ENCODE measurements at places on chromosomes 1 and 21.
A peak's percentile ranks its signal among the peaks of the same experiment; 100 is the strongest.

DNA sequence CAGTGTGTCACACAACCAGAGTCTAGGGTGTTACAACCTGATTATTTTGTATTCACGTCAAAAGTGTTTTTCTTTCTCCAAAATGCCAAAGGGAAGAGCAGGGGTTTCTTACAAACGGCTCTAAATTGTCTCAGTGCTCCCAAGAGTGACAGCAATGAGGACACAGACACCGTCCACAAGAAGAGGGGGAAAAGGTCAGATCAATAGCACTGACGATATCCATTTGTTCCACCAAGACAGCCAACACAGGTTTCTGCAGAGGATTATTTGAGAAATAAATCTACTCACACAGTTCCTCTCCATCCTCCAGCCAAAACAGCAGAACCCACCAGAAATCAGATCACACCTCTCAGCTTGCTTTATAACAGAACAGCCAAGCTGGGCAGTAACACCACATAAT lies 193.9 kb downstream of the SEC16B start:
- no peak for DNase-seq

DNA sequence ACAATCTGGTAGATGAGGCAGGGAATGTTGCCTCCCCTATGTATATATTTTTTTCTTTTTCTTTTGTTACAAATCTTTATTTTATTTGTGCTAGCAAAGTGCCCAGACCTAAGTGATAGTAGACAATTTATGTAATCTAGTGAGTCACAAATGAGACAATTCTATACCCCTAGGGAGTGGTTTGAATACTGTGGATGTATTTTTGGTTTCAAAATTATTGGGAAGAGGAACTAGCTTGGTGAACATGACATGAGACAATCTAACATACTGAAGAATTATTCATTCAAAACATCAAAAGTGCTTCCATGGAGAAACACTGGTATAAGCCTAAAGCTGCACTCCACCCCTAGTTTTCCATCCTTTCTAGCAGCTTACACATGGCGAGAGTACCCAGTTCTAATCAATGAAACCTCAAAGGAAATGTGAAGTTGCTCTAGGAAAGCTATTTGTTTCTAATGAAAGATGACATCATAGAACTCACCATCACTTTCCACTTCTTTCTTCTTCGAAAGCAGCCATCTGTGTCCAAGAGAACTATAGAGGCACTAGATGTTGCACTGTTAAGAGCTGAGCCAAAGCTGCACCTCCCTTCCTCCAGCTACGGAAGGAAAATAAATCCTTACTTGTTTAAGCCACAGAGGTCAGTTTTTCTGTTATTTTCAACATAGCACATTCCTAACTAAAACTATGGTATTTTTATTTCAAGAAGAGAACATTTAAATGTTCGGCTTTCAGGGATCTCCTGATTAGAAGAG lies 764.6 kb downstream of the LTN1 start:
- no peak for DNase-seq

DNA sequence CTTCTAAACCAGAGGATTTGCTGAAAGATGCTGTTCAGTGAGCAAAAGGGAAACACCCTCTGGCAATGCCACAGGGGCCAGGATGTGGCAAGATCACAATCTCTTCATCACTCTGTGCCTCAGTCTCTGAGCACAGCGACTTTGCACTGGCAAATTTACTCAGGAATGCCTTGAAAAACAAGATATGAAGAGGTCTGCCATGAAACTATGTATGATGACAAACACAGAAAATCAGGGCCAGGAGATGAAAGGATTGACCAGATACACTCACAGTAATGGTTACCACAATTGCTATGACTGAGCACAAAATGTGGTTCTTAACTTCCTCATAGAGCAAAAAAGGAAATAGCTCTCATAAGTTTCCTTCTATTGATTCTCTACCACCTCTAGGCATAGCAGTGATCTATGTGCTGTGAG lies 5.8 kb downstream of the TTC13 start:
- peak; percentile 17 for DNase-seq

DNA sequence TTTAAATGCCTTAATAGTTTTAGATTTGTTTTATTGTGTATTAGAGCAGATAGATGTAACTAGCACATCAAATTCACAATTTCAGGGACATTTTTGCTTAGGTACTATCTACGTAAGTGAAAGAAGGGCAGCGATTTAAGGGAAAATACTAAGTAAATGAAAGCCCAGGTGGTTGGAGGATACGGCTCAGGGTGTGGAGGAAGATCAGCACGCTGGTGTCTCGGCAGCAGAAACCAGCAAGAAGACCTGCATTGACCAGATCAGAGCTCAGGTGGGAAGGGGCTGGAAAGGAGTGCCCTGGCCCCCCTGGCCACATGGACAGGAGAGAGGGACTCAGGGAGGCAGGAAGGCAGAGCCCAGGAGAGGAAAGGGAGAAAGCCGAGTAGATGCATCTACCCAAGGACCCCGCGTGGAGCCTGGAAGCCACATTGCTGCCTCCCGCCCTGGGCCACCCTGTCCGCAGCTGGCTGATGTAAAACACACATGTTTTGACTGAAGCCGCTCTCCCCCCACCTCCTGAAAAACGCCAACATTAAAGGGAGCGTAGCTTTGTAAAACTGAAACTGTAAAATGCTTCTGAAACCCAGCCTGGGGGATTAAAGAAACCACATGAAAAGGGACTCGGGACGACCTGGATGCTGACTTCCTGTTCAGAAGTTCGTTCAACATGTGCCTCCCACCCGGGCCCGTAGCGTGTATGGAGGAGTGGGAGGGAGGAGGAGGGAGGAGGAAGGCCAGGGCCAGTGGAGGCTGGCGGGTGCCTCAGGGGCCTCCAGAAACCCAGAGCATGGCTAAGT lies 72.6 kb upstream of the TARDBP start:
- DNase-seq = no peak
